ENCODE measurements at places on chromosomes 11 and 22.

- DNase-seq = peak; percentile 67
These were observed 21.2 kb downstream of the PACSIN2 start for GRCh38 chr22:42993651-42994275.

GRCh38 chr22:47564158-47564450 is 801.7 kb downstream of the TBC1D22A start:
- no peak for DNase-seq

GRCh38 chr11:34655335-34656008 is 34.6 kb downstream of the EHF start:
- DNase-seq = peak; percentile 39

DNA sequence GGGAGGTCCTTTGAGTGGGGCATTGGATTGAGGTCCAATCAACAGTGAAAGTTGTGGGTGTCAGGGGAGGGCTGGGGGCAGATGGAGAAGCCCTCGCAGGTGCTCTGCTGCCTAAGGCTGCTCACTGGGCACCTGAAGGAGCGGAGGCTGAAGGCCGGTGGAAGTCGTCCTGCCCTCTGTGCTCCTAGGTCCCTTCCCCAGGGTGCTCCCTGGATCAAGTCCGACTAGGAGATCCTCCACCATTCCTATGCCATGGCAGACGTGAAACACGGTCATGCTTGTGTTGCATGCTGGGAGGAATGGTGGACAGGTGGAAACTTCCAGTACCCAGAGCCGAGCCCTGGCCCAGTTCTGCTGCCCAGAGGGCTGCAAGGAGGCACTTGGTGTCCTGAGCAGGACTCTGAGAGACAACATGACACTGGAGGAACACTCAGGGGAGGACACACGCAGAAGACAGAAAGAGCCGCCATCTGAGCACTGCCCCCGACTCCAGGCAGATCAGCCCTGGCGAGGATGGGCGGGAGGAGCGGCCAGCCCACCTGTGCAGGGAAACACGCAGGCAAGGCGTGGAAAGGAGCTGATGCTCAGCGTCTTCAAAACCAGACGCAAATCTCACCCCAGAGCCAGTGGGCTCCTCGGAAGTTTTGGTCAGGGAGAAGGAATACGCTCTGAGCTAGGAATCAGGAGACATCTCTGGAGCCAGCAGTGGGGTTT is 786.8 kb downstream of the BRD1 start:
- no peak for DNase-seq

DNA sequence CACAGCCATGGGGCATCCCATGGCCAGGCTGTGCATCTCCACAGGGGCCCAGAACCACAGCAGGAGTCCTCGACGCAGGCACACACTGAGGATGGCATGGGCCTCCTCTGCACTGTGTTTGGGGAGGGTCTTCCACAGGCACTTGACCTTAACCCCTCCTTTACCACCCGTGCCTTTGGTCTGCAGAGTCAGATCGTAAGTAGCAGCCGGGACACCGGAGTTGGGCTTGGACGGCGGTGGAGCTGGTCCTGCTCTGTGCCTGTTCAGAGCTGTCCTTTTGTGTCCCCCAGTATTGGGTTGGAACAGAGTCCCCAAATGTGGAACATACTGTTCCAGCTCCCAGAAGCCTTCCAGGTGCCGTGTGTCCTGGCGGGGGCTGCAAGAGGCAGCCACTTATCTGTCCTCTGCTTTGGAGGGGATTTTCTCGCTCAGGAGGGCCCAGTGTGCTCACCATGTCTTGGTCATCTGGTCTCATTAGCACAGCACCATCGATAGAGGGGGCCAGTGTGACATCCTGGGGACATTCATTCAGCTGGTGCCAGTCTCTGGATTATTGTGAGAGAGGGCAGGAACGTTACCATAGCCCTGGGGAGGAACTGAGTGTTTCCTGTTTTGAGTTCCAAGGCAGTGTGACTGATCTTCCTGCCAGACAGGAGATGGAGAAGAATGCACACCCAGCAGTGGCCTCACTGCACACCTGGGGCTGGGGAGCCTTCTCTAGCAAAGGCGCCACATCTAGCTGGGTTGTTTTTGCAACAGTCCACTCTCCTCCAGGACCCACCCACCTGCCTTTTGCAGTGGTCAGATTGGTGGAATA is 12.4 kb downstream of the CRELD2 start:
- DNase-seq = peak; percentile 81
